ENCODE measurements at places on chromosomes 1 and 21. TPM values are rescaled to one million over a fixed set of nuclear protein-coding genes. Genes with fewer than 3 reads are reported as not detected.

The S100B gene
- 0.69 TPM for total RNA-seq

The KPRP gene
- total RNA-seq: not detected

The PROK1 gene
- not detected for total RNA-seq

GRCh38 chr1:13812456-13813397, 112.7 kb downstream of the PRDM2 start:
- no peak for DNase-seq

DNA sequence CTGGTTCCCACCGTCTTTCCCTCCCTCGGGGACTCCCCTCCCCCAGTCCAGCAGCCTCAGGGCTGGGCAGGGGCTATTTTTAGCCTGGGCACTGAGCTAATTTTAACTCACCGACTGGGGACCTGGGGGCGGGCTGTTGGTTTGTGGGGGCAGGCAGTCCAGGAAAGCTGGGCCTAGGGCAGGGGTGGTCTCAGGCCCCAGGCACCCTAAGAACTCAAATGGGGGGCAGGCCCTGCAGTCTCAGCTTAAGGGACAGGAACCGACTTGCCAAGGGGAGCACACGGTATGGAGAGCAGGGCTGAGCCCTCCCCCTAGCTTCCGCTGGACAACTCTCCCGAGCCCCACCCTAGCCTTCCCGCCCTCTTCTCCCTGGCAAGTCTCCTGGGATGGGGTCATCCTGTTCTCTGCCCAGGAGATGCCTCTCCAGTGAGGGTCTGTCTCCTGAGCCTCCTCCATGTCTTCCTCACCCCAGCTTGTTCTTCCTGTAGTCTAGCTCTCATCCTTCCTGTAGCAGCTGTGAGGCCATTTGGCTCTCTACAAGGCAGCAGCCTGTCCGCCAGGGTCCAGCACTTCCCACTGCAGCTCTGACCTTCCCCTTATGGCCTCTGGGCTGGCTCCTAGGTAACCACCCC, 10.1 kb downstream of the MEF2D start:
- no peak for DNase-seq

DNA sequence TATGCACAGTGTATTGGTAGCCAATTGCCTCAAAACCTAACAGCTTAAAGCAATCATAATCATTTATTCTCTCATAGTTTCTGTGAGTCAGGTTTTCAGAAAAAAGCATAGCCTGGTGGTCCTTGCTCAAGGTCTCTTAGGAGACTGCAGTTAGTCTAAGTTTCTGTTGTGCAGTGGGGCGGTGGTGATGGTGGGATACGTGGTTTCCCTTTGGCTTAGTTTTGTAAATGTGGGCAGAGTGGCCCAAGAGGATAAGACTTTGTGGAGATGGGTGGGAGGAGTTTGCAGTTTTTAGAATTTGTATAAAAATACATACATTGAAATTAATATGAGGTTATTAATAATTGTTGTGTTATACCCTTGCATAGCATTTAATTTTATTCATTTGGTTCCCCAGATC, 68.6 kb downstream of the NOS1AP start:
- DNase-seq: no peak

DNA sequence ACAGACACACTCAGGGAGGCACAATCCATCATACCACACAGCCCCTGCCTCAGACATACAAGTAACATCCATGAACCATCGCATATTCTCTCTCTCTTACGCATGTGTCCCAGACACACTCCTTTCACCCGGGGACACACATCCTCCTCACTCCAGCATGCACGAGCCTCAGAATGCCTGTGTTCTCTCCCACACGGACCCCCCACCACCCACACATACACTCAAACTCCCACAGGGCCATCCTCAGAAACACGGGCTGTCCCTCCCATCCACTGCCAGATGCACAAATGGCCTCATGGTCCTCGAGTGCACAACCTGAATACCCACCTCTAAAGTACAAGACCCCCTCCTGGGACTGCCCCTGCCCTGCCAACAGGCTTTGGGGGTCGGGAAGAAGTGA, 2.2 kb upstream of the C1QC start:
- DNase-seq: no peak

Data from H1 (cell line).